ENCODE measurements at places on chromosomes 13 and 19. TPM values are rescaled to one million over a fixed set of nuclear protein-coding genes. Genes with fewer than 3 reads are reported as not detected.

GRCh38 chr19:13154911-13155471 is 4.8 kb downstream of the IER2 start:
- peak; percentile 47 for DNase-seq

KIR3DL2 gene
- not detected for total RNA-seq

GRCh38 chr13:93690139-93690538 is 463.5 kb downstream of the GPC6 start:
- no peak for DNase-seq

DNA sequence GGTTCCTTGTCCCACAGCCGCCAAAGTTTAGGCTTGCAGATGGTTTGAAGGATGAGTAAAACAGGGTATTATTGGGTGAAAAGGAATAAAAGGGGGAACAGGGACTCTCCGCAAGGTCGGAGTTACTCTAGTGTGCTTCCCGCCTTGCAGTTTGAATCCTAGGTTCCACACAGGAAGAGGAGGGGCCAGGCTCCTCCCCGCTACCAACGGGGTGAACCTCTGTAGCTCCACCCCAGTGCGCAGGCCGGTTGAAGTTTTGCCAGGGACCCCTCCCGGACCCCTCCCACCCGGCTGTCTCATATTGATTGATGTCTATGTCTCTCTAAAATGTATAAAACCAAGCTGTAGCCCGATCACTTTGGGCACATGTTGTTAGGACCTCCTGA is 11.6 kb upstream of the GTF2F2 start:
- DNase-seq, result no peak

- no peak for DNase-seq
These were observed 84.2 kb downstream of the KCNRG start for GRCh38 chr13:50099473-50099872.

YIF1B gene
- total RNA-seq, result 114 TPM

SCEL gene
- total RNA-seq, result not detected

CEACAM19 gene
- not detected for total RNA-seq

C19orf85 gene
- not detected for total RNA-seq

PGLYRP1 gene
- total RNA-seq, result not detected

GRCh38 chr19:47509170-47509847 is 5.6 kb downstream of the NAPA start:
- peak; percentile 86 for DNase-seq

PCDH20 gene
- 0.06 TPM for total RNA-seq

DNA sequence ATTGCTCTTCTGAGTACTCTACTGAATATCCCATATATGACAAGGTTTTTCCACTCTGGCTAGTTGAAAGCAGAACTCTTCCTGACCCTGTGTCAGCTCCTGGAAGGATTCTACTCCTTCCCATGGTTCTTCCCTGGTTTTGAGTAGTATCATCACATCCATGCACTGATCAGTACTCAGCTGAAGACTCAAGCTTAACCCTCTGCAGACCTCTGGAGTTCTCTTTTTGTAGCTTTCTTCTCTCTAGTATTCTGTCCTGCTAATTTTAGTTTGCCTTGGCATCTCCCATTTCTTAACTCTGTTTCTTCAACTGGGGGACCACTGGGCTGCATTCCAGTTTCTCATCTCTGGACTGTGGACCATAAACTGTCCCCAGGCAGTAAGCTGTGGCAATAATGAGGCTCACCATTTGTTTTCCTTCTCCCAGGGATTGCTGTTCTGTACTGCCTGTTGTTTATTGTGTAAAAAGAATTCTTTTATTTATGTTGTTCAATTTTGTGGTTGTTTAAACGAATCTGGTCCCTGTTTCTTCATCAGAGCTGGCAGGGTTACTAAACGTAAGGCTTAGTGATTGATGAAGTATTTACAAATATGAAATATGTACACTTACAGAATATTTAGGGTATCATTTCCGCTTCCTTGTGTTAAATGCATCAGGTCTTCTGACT is 19.7 kb downstream of the LPAR6 start:
- DNase-seq, result no peak

DNA sequence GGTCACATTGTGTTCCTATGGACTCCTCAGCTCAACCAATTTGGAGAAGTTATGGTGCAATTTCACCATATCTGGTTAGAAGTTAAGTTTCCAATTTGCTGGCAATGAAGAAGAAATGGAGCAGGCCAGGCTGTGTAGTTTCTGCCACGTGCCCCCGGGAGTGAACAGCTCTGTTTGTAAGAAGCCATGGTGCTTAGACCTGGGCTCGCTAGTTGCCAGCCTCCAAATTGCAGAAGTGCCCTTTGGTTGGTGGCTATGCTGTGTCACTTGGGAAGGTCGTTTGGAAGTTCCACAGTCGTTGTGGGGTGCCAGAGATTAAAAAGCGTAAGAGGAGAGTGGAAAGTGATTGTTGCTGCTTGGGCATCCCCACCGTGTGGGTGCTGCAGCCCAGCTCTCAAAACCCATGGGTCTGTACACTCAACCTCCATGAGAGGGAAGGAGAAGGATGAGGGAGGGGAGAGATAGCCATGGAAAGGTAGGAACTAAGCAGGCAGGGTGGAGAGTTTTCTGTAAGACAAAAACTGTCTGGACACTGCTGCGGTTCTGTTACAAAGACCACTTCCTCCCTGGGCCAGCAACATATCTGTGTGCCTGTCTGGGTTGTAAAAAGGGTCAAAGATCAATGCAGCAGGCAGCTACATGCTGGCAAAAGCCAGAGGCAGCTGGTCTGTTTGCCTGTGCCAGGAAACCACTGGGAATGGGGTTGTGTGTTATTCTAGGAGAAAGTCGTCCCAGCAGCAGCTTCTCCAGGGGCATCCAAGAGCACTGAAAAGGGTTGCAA is 10.8 kb downstream of the ALOX5AP start:
- no peak for DNase-seq

DNA sequence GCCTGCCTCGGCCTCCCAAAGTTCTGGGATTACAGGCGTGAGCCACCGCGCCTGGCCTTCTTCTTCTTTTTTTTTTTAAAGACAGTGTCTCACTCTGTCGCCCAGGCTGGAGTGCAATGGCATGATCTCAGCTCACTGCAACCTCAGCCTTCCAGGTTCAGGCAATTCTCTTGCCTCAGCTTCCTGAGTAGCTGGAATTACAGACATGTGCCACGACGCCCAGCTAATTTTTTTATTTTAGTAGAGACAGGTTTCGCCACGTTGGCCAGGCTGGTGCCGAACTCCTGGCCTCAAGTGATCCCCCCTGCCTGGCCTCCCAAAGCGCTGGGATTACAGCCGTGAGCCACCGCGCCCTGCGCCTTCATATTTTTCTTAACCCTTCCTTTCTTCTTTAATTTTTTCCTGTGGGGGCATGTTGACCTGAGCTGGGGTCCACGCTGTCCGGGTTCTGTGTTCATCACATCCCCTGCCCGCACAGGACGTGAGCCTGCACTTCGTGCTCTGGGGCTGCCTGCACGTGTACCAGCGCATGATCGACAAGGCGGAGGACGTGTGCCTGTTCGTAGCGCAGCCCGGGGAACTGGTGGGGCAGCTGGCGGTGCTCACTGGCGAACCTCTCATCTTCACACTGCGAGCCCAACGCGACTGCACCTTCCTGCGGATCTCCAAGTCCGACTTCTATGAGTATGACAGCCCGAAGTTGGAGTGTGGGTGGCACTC is 14.1 kb downstream of the PNPLA6 start:
- DNase-seq, result no peak

GRCh38 chr13:80305737-80306136 is 35.2 kb downstream of the SPRY2 start:
- no peak for DNase-seq

KLK15 gene
- total RNA-seq, result not detected

HMG20B gene
- 131 TPM for total RNA-seq

- peak; percentile 19 for DNase-seq
These were observed 3.4 kb downstream of the GGN start for GRCh38 chr19:38384209-38385027.

ZNF625 gene
- total RNA-seq, result 8.8 TPM

DNA sequence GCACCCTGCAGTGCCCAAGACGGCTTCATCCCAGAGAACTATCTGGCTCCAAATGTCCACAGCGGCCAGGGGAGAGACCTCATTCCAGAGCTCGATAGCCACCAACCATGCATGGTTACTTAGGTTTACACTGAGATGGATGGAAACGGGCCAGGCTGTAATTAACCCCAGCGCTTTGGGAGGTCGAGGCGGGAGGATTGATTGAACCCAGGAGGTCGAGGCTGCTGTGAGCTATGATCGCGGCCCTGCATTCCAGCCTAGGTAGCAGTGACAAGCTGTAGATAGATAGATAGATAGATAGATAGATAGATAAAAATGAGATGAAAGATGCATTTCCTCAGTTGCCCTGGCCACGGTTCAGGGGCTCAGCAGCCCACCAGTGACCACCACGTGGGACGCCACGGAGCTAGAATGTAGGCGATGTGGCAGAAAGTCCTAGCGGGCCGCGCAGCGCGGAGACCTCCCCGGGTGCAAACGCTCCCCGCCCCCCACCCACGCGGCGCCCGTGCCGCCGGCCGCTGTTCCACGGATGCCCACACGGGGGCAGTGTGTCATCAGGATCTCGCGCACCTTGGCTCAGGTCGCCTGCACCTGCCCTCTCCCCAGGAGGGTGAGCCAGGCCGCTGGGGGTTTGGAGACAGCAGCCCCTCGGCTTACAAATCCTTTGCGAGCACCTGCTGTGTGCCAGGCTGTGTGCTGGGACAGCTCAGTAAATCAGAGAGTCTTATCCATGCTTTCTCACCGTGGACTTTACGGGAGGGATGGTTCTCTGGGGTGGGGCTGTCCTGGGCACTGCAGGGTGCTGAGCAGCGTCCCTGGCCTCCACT is 13.5 kb upstream of the TLE5 start:
- DNase-seq, result peak; percentile 74

GRCh38 chr19:39335168-39335548 is 685 bp downstream of the GMFG start:
- no peak for DNase-seq

DNA sequence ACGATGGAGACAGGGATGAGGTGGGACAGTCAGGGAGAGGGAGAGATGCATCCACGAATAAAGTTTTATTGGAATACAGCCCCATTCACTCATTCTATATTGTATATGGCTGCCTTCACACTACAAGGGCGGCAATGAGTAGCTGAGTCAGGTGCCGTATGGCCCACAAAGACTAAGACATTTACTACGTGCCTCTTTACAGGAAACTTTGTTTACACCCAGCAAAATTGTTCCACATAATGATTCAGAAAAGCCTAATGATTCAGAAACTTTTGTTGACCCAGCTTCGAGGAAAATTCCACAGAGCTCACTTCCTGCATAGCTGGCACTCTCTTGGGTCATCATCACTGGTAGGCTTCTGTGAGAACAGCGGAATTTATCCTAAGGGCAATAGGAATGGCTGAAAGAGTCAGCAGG is 87.3 kb upstream of the PEG3 start:
- DNase-seq, result no peak

DNA sequence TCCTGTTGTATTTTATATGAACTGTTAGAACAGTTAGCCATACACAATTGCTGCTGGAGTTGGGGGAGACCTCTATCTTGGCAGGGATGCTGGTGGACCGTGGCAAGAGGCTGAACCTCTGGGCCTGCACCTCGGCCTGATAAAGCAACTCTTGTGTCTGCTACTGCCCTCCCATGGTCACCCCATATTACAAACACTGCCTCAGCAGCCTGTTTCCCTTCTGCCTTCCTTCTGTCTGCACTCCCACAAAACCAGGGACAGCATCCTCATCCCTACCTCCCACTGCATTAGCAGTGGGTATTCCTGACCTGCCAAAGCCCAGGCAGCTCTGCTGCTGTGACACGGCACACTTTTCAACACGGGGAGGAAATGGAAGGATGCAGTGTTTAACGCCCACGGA is 456.4 kb downstream of the FGF14 start:
- peak; percentile 80 for DNase-seq

NLRP4 gene
- total RNA-seq, result not detected

DIRAS1 gene
- 13.5 TPM for total RNA-seq

Data from G401 (cell line).